ENCODE measurements at places on chromosomes 16 and 17. TPM values are rescaled to one million over a fixed set of nuclear protein-coding genes. Genes with fewer than 3 reads are reported as not detected.
A peak's percentile ranks its signal among the peaks of the same experiment; 100 is the strongest.

DNA sequence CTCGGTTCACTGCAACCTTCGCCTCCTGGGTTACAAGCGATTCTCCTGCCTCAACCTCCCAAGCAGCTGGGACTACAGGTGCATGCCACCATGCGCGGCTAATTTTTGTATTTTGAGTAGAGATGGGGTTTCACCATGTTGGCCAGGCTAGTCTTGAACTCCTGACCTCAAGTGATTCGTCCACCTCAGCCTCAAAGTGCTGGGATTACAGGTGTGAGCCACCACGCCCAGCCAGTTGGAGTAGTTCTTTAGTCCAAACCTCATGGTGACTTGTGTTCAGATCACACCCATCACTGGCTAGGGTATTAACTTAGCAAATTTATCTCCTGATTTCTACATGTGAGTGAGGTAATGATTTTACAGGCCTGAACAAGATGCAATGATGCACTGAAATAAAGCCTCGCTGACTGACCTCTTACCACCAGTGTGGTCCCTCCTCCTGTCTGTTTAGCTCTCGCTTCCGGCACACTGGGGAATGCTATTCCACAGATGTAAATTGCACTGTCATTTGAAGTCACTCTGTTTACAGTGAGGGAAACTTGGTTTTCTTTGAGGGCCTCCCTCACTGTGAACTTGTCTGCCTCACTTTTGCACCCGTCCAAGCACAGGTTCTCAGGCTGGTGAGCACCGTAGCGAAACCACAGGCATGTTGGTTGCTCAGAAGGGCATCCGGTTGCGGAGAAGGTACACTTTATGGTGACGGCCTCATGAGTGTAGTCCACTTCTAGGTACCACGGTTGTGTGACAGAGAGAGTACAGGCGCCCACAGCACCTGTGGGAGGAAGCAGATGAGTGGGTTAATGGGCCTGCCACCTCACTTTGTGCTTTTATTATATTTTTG, 5.5 kb downstream of the IGSF6 start:
- DNase-seq = no peak
- no peak overlapping the region for H3K27ac ChIP-seq
- H3K27me3 ChIP-seq = no peaks in the 10 kb centered on the region
- H3K36me3 ChIP-seq = no peaks in the 10 kb centered on the region
- no peak overlapping the region for H3K4me3 ChIP-seq

GRCh38 chr17:66416207-66416940, 114.0 kb downstream of the PRKCA start:
- no peak overlapping the region for H3K4me3 ChIP-seq
- no peak for DNase-seq
- H3K27ac ChIP-seq = peak overlapping the region; percentile 60
- peaks cover 78% of the 10 kb centered on the region for H3K4me1 ChIP-seq

- DNase-seq = no peak
- no peak overlapping the region for H3K4me3 ChIP-seq
- no peaks in the 10 kb centered on the region for H3K36me3 ChIP-seq
- no peaks in the 10 kb centered on the region for H3K4me1 ChIP-seq
Observed at GRCh38 chr17:9056566-9056965, 35.3 kb downstream of the NTN1 start.

- H3K4me3 ChIP-seq = no peak overlapping the region
- no peak overlapping the region for H3K27ac ChIP-seq
- H3K36me3 ChIP-seq = no peaks in the 10 kb centered on the region
Observed at GRCh38 chr16:70796301-70796700, 4.7 kb downstream of the VAC14 start.

KCTD13 gene
- total RNA-seq = 13.0 TPM

- H3K4me1 ChIP-seq = no peaks in the 10 kb centered on the region
- no peaks in the 10 kb centered on the region for H3K27me3 ChIP-seq
- DNase-seq = no peak
- H3K4me3 ChIP-seq = no peak overlapping the region
- no peak overlapping the region for H3K27ac ChIP-seq
Observed at GRCh38 chr16:58366247-58367031, 25.8 kb upstream of the GINS3 start.
